ENCODE measurements at places on chromosomes 1 and 21.

DNA sequence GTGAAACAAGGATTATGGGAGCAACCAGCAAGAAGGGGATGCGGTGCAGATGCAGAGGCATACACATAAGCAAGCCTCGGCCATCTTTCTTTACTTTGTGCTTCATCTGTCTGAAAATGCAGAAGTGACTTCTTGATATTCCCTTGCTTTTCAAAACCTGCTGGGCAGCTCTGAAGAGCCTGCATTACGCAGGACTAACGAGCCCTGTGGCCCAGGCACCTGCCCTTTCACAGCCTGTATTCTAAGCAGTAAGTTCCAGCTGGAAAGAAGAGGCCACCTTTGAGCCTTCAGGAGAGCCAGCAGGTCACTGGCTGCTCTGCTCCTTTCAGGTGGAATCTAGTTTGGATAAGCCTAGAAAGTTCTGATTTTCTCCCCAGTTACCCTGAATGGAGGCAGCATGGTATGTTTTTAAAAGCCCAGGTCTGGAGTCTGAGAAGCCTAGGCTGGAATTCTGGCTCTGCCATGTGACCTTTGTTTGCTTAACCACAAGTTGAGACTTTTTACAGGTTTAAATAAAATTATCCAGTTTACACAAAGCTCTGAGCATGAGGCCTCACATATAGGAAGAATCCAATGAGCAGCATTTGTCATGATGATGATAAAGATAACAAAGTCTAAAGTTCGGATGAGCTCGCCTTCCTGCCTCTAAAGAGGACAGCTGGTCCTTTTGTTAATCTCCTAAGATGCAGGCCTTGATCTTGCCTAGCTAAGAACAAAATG, 122.9 kb downstream of the UBR4 start:
- peak; percentile 19 for DNase-seq

DNA sequence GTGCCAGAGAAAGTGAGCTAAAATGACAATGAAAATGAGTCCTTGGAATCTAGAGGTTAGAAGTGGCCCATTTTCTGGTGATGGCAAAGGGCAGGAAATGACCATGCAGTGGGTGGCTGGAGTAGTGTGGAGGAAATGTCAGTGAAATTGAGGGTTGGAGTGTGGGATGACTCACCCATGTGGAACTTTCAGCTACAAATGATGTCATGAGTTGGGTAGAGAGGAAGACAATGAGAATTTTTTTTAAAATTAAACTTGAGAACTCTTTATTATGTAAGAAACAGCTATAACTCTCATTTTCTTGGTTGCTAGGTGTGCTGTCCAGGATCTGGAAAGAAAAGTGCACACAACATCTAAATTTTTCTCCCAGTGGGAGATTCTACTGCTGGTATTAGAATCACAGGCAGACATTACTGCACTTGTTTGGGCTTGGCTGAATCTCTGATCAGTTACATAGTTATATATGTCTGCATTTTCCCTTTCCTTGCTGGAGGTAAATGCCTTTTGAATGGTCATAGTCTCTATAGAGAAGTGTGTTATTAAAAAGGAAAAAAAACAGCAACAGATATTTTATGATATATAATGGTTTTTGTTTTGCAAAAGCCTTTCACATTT, 56.8 kb upstream of the GNG12 start:
- DNase-seq: peak; percentile 69

DNA sequence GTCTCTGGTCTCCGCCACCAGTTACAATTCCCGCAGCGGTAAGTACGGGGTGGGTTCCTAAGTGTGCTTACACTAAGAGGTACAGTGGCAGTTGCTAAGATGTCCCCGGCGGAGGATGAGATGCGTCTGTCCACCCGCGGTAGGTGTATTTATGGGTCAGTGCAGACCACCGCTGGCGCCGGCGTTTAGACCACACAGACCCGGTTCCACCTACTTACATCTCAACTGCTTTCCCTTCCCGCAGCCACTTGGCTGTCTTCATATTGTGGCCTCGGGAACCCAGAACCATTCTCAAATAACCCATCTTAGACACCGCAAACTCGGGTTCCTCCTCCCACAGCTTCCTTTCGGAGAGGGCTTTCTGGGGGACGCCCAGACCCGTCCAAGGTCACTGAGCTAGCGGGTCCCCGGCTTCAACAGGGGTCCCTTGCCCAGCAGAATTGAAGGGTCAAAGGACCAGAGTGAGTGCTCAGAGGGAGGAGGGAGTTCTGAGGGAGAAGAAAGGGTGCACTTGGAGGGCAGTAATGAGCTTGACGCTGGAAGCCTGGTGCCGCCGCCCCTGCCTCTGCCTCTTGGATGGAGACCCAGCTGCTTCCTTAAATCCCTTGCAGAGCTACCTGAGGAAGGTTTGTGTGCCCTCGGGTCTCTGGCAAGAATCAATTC, 8.6 kb downstream of the NR5A2 start:
- no peak for DNase-seq

- no peak for DNase-seq
Measured at GRCh38 chr1:198082576-198082975, 74.2 kb upstream of the NEK7 start.

DNA sequence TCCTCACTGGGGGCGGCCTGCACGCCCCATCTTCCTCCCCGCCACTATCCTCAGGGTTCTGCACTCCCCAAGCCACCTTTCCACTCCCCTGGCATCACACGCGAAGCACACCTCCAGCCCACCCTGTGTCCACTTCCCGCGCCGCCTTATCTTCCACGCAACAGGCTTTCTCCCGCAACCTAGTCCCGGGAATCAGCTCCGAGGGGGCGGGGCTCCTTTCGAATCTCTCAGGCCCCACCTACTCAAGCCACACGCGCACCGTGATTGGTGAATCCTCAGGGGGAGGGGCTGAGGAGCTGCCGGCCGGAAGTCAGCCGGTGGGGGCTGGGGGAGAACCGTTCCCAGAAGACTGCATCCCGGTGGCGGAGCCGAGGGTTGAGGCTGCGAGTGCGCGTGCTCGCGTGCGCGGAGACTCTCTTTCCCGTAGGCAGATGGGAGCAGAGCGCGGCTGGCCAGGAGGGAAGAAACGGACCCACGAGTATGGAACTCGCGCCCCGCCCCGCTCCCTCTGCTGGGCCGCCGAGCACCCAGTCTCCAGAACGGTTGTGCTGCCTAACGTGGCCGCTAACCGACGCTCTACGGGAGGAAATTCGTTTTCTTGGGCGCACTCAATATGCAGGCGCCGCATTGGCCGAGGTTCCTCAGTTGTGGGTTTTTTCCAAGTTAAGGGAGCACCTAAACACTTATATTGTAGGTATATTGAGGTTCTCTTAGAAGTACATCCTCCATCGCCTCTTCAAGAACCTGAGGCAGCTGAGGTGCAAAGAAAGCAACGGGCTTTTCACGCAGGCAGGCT, at the start of gene PSRC1:
Gene PSRC1, minus strand, starts transcription at position 194 of the 796 bp plus-strand sequence.
- DNase-seq: peak; percentile 95
